Stimulated activated CD8-positive, alpha-beta memory T cell treated with anti-CD3 and anti-CD28 coated beads, Interleukin-7, amount 100 ng/mL, for 1 hour (primary cell): ENCODE measurements at places on chromosomes 11 and 22.

GRCh38 chr22:46833228-46833627 is 70.8 kb downstream of the TBC1D22A start:
- no peak for DNase-seq

- DNase-seq = no peak
Measured at GRCh38 chr22:47168900-47169800, 406.7 kb downstream of the TBC1D22A start.

DNA sequence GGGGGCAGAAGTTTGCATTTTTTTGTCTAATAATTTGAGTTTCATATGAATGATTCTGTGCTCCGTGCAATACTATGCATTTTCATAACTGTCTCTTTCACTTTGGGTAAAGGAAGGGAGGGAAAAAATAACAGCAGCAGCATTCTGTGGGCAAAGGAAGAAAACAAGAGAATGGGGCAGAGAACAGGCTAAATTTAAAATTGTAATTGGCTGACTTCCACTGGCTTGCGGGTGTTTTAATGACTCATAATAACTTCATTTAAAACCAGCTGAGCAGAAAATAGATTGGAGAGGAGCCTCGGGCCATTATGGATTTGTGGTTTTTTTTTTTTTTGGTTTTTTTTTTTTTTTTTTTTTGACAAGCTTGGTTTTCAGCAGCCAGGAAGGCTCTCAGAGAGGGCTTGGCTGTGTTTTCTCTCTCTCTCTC is 107.4 kb downstream of the ZBTB16 start:
- no peak for DNase-seq

DNA sequence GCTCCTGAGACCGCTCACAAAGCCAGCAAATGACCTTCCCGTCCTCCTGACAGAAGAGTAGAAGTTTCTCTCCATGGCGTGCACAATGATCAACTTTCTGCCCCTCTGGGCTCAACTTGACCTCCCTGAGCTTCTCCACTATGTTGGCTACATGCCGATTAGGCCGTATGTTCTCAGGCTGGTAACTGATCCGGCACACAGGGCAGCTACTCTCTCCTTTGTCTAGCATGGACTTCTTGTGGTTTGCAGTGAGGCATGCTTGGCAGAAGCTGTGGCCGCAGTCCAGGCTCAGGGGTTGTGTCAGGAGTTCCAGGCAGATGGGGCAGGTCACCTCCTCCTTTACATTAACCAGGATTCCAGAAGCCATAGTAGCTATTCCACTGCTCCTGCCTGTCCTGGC is 5.1 kb downstream of the TRIM5 start:
- no peak for DNase-seq

DNA sequence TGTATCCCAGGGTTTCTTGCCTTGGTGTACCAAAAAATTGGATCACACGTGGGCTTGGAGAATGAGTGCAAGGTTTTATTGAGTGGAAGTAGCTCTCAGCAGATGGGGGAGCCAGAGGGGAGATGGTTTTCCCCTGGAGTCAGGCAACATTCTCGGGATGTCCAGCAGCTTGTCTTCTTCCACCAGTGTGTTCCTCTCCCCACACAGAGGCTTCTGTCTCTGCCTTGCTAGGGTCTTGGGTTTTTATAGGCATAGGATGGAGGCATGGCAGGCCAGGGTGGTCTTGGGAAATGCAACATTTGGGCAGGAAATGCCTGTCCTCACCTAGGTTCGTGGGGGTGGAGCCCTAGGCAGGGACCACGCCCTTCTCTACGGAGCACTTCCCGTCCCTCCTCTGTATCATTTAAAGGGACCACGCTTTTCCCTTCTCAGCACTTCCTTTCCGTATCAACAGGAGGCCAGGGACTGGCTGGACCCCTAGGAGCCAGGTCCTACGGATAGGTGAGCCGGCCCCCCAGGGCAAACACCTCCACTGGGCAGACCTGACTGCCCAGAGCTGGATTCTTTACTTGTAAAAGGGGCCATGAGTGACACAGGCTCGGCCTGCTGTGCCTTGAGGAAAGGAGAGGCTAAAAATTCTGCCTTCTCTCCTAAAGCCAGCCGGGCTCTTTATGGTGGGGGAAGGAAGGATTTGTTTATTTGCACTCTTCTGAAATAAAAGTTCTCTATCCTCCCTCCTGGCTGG is 55.3 kb upstream of the CCDC188 start:
- DNase-seq = peak; percentile 33

GRCh38 chr11:63298258-63298657 is 54.9 kb upstream of the SLC22A25 start:
- no peak for DNase-seq

- no peak for DNase-seq
Measured at GRCh38 chr11:66204412-66204811, 64.0 kb upstream of the RAB1B start.

DNA sequence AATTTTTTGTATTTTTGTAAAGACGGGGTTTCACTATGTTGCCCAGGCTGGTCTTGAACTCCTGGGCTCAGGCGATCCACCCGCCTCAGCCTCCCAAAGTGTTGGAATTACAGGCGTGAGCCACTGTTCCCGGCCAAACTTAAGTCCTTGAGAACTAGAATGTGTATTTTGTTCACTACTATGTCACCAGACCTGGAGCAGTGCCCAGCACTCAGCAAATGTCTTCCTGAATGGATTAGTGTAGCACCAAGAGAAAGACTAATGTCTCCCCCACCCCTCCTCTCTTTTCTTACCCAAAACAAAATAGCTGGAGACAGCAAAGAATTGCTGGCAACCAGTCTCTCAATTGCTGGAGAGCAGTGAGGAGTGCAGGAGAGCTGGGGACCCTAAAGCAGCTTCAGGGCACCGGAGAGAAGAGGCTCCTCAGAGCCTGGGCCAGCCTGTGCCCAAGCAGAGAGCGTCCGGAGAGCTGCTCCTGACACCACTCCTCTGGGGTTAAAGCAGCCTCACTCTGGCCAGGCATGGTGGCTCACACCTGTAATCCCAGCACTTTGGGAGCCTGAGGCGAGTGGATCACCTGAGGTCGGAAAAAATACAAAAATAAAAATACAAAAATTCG is 14.9 kb downstream of the SLC25A18 start:
- DNase-seq = no peak

GRCh38 chr11:66044757-66045156 is 4.2 kb downstream of the GAL3ST3 start:
- DNase-seq = no peak

- no peak for DNase-seq
Measured at GRCh38 chr11:58498464-58498863, 9.4 kb downstream of the OR5B21 start.

DNA sequence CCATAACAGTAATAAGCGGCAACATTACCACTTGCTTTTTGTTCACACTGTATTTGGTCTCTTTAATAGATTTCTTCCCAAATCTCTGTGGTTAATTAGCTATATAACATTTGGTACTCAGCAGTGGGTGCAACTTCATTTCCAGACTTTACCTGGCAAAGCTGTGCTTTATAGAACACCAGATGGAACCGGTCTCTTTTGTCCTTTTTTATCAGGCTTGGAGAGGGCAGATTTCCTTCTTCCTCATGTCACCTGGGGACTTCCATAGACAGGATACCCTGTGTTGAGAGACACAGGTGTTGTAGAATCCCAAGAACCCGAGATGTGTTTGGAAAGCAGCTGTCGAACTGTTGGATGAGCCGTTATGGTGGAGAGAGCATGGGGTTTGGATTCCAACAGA is 393.7 kb downstream of the NTM start:
- no peak for DNase-seq

DNA sequence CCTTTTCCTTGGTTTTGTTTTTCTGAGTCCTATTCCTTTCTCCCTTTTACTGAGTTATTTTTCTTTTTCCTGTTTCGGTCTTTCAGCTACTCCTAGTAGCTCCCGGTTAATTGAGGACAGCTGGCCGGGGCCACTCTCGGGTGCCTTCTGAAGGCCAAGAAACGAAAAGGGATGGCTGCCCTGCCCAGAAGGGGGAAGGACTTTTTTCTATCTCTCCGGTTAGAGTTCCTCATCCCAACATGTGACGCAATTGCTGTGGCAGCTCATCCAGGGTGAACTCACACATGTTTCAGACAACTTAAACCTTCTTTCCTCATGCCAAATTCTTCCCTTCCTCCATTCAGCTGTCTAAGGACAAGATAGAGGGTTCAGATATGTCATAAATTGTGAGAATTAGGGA is 83.6 kb downstream of the PIWIL4 start:
- no peak for DNase-seq

DNA sequence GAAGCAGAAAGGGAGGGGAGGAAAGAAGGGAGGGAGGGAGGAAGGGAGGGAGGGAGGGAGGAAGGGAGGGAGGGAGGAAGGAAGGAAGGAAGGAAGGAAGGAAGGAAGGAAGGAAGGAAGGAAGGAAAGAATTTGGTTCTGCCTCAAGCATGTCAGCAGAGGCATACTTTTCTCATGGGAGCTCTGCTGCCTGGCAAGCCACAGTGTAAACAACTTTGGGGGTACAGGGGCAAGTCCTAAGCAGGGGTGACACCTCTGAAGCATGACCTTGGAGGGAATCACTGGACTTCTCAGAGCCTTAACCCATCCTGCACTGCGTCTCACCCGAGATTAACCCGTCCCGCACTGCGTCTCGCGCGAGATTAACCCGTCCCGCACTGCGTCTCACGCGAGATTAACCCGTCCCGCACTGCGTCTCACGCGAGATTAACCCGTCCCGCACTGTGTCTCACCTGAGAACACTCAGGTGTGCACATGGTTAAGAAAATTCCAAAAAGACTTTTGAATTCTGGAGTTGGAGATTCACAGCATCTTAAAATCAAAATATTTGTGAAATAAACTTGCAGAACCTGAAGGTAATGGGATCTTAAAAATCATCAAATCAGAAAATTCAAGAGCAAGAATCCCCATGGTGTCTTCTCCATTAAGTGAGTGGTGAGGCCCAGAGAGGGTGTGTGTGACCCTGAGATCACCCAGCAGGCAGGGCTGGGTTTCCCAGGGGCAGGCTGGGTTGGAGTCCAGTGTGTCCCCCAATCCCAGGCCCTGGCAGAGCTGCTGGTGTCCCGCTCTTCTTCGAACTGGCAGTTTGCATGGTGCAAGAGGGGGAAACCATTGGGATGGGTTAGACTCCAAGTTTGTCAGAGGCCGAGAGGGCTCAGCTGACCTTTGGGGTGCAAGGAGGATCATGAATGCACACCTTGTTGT is 190.4 kb downstream of the MN1 start:
- no peak for DNase-seq

DNA sequence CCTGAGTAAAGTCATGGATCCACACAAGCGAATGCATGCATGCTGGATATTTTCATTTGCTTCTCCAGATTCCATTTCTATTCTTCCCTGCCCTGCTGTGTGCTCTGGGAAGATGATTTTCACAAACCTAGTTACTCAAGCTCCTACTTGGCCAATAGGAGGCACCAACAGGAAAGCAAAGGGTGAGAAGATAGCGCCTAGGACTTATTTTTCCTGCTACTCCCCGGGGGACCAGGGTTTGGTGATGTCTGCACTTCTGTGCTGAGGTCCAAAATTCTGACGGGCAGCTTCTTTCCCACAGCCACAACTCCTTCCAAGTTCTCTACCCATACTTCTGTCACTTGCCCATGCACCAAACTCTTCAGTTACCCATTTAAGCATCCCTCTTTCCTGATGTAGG is 509.3 kb upstream of the TENM4 start:
- no peak for DNase-seq

- peak; percentile 83 for DNase-seq
Measured at GRCh38 chr11:45354976-45355705, 69.0 kb upstream of the SYT13 start.

DNA sequence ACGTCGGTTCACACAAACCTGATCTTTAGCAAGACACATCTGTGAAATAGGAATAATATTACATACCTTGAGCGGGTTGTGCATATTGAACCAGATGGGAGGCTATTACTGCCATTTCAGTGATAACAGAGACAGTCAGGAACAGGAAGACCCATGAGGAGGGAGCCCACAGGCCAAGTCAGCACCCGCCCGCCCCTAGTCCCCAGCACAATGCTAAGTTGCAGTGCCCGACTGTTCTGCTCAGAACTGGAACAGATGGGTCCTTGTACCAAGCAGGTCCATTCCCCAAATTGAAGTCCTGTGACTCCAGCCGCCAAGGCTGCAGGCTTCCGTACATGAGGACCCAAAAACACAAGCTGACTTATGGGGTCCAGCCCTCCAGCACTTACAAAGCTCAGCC is 9.3 kb downstream of the CXCR5 start:
- no peak for DNase-seq

- no peak for DNase-seq
Measured at GRCh38 chr11:106271686-106272085, 194.2 kb downstream of the AASDHPPT start.

DNA sequence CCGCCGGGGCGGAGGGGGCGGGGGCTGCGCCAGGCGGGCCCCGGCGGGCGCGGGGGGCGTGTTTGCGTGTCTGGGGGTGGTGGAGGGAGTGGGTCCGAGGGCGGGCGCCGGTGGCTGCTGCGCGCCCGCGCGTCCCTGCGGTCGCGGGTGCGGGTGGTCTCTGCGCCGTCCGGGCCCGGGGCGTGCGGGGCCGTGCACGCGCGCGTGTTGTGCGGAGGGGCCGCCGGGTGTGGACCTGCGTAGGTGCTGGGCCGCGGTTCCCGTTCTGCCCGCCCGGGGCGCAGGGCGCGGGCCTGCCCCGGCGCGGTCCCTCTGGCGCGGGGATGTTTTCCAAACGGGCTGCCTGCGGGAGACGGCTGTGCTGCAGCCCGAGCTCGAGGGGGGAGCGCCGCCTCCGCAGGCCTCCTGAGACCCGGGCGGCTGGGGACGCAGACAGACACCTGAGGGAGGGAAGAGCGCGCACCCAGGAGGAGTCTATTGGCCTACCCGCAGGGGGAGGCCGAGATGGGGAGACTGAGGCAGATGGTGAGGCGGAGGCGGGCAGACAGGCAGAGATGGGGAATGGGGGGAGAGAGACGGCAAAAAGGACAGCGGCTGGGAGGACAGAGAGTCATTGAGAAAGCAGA is 442 bp downstream of the PELI3 start:
- no peak for DNase-seq

DNA sequence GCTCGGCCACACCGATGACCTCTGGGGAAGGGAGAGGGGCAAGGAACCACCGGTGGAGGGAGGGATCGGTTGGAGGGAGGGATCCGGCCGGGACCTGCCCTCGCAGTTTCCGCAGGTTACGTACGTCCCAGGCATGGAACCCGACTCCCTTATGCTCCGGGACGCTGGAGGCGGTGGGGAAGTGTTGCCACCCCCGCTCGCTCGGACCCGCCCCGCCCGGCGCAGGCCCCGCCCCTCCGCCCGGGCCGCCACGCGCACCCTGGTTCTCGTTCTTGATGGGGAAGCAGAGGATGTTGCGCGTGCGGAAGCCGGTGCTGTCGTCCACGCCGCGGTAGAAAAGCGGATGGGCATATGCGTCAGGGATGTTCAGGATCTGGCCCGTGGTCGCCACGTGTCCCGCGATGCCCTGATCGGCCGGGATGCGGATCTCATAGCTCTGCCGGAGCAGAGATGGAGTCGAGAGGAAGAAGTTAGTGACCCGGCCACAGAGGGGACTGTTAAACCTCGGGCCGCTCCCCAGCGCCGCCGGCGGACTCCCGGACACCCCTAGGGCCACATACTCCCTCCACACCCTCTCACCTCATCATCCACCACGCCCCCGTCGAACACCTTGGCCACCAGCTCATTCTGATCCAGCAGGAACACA is 89.8 kb downstream of the PDE2A start:
- peak; percentile 8 for DNase-seq

DNA sequence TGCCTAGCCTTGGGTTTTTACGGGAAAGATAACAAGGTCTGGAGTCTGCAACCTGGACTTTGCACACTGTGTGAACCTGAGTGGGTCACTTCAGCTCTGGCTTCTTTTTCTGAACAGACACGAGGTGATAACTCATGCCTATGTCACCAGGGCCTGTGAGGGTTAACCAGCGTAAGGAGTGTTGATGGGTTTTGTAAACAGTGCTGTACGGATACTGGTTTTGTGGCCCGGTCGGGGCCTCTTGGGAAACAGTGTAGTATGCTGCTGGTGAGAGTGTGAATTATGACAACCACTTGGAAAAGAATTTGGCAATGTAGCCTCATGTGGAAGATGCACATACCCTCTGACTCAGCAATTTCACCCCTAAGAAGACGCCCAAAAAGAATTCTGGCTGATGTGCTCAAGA is 266.8 kb downstream of the MN1 start:
- DNase-seq = no peak
